OCI-LY7 (cell line): ENCODE measurements at places on chromosomes 6 and 20.

GRCh38 chr6:33794910-33795623 lies 6.1 kb upstream of the LEMD2 start:
- DNase-seq: no peak

DNA sequence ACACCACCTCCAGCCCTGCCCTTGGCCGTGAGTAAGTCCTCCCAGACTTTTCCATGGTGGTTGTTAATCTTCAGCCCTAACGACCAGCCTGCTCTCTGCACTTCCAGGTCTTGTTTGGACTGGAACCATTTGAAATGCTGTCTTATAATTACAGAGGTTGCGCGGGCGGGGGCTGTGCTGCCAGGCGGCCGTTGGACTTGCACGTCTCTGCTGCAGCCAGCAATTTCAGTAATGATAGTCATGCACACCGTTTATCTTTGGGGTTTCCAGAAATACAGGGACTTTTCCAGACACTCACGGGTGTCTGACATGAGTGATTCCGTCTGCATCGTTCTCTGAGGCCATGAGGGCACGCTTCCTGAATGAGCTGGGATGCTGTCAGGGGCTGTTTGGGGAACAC lies 118.2 kb downstream of the BMP7 start:
- DNase-seq: no peak

DNA sequence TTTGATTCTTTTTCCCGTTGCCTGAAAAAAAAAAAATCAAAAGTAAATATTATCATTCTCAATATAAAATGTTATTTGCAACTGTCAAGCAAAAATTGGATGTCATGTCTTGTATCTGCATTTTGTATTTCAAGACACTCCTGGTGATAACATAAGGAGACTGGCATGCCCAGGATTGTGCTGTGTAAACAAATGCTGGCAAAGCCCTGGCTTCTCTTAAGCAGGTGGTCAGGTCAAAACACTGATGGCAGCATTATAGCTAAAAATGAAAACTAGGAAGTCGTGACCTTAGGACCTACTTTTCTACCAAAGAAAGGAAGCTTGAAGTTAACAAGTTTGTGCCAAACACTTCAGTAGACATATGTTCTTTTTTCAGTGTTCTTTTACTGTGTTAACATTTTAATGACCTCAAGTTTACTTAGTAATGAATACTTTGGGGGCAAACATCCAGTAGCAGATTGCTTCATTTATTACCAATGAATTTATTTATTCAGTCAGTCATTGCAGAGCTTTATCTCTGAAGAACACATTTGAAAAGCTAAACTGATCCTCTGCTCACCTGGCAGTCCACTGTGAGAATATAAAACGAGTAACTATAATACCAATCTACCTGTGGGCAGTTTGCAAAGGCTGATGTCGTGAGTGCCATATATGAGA lies 243.1 kb upstream of the FLRT3 start:
- DNase-seq: no peak

- DNase-seq: no peak
Measured at GRCh38 chr6:87027021-87027420, 67.9 kb downstream of the CGA start.
